ENCODE measurements at places on chromosomes 7 and 10.

DNA sequence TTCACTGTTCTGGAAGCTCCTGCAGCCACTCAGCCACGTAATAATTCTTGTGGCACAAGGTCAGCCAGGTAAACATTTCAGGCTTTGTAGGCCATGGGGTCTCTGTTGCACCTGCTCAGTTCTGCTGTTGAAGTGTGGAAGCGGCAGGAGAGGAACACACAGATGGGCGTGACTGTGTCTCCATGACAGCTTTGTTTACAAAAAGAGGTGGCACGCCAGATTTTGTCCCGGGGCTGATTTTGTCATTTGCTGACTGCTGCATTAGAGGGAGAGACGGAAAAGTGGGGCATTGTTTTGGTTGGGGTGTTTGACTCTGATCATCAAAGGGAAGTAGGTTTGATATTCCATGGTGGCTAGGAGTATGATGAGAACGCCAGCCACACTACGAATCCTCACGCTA lies 103.1 kb downstream of the PRKAG2 start:
- peak; percentile 32 for DNase-seq

DNA sequence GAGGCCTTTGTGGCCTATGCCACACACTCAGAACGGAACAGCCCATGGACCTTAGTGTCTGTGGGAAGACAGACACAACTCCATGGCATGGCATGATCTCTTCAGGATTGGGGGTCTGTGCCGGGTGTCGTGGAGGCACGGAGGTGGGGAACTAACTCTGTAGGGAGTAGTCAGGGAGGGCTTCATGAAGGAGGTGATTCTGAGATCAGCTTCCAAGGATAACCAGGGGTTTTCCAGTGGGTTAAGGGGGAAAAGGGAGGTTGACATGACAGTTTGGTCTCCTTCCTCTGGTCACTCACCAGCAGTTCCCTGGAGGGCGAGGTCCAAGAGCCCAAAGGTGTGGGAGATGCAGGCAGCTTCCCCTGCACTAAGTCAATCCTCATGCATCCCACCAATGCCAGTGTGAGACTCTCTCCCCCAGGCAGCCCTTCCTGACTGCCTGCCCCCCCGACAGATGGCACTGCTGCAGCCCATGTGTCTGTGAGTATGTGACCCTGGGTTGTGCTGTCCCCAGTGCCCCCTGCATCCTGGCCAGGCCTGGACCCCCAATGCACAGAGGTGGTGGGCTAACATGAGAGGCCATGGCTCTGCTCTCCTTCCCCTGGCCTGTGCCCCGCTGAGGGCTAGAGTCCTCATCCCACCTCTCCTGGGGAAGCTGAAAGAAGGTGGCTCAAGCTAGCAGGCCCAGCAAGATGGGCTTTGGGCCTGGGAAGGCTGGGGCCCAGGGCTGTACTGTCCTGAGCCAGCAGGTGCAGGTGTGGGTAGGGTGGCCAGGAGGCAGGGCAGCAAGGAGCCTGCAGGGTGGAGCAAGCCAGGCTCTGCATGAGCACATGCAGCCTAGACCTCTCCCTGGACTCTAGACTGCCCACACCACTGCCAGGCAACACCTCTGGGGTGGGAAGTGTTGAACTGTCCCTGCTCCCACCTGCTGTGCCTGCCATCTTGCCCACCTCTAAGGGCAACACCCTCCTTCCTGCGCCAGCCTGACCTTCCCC lies 39.7 kb downstream of the RASGEF1A start:
- no peak for DNase-seq

GRCh38 chr7:1236132-1236661 lies 3.5 kb downstream of the UNCX start:
- no peak for DNase-seq

DNA sequence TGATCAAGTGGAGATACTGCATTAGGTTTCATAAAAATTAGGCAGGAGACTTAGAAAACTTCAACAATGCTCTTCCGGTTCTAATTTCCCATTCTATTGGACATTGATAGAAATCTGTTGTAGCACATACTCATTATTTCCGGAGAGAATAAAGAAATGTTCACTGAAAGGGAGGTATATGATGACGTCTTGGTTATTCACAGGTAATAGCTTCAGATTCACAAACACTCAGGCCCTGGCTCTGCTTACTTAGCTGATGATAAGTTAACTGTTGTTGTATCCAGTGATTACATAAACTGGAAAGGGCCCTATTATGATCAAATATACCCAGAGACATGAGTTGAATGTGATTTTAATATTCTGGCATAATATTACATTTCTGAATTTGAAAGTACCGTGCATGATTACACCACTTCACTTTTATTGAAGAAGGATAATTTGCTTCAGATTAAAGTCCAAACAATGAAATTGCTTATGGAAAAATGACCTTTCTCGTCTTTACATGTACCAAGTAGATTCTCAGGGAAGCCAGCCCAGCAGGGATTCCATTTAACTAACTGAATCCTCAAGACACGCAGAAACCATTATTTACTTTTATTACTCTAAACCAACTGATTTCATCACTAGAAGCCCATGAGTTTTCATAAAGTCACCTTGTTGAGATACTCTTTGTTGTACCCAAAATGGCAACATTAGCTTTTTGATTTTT lies 288.0 kb upstream of the PITRM1 start:
- no peak for DNase-seq

DNA sequence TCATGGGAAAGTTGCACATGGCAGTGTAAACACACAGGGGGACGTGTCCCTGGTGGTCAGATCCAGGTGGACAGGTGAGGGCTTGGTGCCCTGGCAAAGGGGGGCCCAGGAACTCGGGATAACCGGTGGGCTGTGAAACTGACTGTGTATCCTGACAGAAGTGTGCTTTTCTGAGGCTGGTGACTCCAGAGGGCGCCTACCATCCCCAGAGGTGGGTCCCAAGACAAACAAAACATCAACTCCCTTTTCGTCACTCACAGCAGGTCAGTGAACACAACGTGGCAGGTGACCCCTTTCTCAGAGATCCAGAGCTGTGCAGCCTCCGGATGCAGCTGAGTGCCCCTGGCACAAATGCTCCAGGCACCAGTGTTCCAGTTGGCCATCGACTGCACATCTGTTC lies 56.0 kb upstream of the DDC start:
- DNase-seq, result no peak

GRCh38 chr10:43218206-43218950 lies 48.5 kb downstream of the RASGEF1A start:
- no peak for DNase-seq

- DNase-seq, result no peak
Measured at GRCh38 chr10:107072786-107073185, 91.7 kb downstream of the SORCS1 start.

DNA sequence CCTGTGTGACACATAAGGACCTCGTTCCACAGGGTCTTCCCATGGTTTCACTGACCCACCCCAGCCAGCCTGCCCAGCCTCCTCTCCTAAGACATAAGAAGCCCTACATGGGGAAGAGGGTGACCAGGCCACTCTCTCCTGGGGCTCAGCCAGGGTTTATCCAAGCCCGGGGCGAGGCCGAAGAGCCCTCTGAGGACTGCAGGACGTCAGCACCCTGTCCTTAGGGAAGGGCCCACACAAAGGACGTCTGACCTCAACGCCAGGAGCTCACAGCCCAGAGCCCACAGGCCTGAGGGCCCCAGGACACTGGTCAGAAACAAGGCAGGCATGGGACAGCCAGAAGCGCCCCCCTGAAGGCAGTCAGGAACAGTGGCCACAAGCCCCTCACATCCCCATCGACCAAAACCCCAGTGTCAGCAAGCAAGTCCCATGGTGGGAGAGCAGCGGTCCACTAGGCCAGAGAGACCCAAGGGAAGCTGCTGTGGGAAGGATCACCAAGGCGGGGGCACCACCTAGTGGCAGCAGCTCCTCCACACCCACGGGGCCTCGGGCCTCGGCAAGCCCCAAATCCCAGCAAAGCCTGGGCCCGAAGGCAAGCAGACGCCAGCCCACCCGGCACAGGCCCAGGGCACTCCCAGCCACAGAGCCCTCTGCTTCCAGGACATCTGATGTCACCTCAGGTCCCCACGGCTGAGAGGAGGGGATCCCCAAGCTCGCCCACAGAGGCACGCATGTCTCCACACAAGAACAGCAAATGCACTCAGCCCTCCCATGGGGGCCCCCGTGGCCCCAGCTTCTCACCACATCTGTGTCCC lies 23.4 kb downstream of the MAD1L1 start:
- no peak for DNase-seq

GRCh38 chr7:81029511-81029910 lies 110.7 kb upstream of the SEMA3C start:
- DNase-seq, result no peak

DNA sequence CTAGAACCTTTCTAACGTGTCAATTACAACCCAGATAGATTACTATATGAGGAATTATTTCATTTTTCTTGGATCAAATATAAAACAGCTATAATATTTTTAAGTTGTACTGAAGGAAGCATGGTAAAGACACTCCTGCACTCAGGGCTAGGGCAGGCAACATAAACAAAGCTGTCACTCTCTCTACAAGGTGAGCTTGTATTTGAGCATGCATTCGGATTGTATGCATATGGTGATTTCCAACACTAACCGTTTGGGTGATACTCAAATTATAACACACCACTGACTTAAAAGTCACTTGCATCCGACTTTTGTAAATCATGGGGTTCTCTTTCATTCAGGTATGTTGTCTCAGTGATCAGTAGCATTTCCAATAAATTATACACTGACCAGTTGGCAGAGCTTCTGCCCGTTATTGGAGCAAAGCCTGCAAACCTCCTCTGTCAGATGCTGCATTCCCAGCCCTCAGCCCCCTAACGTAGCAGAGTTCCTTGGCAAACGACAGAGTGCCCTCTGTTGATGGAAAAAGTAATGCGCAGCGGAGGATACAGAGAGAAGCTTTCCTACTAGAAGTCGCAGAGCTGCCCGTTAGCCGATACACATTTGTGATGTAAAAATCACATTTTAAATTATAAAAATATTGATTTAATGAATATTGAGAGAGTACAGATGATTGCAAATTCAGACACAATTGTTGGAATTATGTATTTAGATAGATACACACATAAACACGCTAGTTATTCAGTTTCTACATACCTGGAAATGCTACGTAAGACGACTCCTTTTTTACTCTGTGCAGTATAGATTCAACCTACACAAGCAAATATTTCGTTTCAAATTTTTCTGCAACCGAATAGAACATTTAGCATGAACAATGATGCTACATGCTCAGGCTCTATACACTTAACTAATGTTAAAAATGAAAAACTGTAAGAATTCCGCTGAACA lies 173.9 kb upstream of the SP4 start:
- DNase-seq, result peak; percentile 90

GRCh38 chr7:93119191-93119905 lies 1.6 kb upstream of the SAMD9 start:
- no peak for DNase-seq

DNA sequence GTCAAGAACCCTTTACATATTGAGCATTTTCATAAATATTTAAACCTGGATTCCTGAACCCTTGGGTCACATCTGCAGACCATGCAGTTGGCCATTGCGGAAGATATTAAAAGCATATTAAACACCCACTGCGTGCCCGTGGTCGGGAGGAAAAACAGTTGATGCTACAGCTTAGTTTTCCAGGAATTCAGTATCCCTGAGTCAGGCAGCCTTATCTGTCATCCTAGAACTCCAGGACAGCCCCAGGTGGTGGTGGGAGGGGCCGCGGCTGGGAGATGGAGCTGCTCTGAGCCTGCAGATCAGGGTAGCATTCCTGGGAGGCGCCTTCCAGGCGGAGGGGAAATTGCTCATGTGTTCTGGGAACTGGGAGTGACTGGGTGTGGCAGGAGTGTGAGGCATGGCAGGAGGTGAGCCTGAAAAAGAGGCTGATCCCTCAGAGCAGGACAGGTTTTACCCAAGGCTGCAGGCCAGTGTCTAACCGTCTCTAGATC lies 222.9 kb upstream of the SH2B2 start:
- DNase-seq, result no peak

DNA sequence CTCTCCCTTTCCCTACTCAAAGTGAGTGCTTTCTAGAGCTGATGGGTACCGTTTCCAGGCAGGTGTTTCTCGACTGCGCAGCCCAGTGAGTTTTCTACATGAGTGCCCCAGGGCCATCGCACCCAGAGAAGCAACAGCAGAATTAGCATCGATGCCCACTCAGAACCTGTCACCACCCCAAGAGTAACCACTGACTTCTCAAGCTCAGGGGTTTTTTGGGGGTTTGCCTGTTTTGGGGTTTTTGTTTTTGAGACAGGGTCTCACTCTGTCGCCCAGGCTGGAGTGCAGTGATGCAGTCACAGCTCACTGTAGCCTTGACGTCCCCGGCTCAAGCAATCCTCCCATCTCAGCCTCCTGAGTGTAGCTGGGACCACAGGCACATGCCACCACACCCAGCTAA lies 25.7 kb downstream of the SNX8 start:
- no peak for DNase-seq

- DNase-seq, result no peak
Measured at GRCh38 chr7:103542470-103542869, 96.5 kb upstream of the SLC26A5 start.

DNA sequence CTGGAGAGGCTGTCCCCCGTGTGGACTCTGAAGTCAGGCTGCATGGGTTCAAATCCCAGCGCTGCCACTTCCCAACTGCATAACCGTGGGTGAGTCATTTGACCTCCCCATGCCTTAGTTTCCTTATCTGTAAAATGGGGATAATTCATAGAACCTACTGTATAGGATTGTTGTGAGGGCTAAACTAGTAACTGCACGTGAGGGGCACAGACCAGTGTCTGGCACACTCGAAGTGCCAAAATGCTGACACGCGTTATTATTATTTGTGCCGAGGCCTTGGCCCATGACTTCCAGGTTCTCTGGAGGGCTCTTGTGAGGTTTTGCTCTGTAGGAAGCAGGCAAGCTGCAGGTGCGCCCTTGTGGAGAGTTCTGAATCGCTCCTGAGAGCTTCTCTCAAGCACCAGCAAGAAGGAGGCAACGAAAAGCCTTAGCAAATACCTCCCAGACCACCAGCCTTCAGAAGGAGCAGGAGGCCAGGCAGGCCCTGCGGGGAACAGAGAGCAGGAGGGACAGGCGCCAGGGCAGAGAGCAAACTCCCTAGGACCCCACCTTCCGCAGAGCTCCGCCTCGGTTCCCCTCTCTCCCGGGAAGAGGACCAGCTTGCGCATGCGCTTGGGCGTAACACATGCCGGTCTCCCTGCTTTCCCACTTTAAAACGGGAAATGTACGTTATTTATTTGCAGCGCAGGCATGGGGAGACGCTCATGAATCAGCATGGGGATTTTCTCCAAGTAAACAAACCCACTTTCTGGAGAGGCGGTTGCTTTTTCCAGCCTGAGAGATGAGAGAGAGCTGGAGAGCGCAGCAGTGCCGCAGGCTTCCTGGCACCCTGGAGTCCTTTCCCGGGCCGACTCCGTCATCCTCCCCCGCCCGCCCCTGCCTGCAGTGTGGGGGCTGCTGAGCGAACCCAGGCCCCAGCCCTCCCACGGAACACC lies 39.6 kb downstream of the SORCS3 start:
- DNase-seq, result peak; percentile 1

All from NCI-H1417 treated with DMSO at 0.1 percent for 48 hours (cell line).